ENCODE measurements at places on chromosomes 3 and 15.

- no peak for DNase-seq
Observed at GRCh38 chr3:157508461-157508860, 5.2 kb upstream of the VEPH1 start.

DNA sequence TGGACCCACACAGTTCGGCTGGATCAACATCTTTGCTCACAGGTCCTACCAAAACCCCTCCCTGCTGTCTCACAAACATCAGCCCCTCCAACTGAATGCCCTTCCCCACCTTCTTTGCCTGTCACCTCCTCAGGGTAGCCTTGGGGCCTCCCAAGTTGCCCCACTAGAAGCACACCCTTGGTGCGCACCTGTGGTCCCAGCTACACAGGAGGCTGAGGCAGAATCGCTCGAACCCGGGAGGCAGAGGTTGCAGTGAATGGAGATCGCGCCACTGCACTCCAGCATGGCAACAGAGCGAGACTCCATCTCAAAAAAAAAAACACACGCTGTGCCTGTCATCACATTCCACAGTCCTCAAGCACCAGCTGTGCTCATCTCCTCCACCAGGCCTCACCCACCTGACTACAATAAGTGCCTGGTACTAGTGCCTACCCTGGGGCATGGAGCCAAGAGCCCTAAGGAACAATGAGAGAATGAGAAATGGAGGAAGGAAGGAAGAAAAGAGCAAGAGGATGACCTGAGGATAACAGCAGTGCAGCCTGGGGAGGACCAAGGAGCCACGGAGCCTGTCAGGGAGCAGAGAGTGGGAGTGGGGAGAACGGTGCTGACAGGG, 26.0 kb downstream of the RPN1 start:
- DNase-seq = no peak

DNA sequence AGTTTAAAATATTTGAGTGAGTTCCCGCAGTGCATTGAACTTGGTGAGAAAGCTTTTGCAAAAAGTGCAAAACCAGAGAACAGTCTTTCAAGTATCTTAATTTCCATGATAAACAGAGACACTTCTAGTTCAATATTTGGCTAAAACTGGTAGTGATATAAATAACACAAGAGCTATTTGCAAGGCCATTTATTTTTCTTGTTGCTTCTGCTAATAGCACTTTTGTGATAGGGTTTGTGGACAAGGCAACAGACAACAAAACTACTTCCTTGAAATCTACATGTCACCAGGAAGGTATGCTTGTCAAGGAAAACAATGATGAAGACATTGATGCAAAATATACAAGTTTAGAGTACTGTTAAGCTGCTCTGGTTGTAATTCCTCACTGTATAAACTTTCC, 1225.1 kb downstream of the OTOL1 start:
- DNase-seq = no peak

DNA sequence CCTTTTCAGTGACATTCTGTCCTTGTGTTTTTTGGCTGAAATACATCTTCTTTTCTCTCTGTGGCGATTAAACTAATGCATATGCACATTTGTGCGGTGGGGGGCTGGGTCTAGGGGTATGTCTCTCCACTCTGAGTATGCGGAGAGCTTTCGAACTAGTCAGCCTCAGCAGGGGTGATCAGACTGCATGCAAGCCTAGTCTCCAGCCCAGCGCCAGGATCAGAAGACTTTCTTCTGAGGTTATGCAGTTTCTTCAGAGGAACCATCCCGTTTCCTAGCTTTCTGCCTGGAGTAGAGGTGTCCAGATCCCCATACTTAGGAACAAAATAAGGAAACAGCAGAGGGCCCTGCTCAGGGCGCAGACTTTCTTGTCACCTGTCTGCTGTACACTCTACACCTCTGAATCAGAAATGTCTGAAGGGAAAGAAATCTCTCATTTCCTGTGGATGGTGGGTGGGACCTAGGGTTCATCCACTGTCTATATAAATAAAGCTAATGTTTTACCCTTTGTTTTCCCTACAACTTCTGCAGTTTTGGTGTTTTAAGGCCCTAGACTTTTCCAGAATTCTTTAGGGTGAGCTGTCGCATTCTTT, 230.4 kb downstream of the ABHD5 start:
- DNase-seq = no peak

- no peak for DNase-seq
Observed at GRCh38 chr3:2915826-2916225, 194.3 kb downstream of the IL5RA start.

- no peak for DNase-seq
Observed at GRCh38 chr15:80709542-80709941, 14.4 kb downstream of the ABHD17C start.

DNA sequence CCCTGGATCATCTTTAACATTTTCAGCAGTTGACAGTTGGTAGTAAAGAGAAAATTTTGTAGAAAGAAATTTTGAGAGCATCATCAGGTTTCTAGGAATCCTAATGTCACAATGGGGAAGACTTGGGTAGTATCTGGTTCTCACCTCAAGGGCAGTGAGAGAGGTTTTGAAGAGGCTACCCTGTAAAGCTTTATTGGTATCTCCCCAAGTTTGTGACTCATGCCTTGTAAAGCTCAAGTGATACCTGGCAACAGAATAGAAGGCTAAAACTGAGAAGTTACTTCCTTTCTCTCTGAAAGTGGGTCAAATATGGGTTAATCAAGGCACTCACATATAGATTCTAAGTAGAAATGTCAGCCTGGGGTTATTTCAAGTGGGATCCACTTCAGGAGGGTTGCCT, 196.4 kb downstream of the SUCNR1 start:
- DNase-seq = no peak

DNA sequence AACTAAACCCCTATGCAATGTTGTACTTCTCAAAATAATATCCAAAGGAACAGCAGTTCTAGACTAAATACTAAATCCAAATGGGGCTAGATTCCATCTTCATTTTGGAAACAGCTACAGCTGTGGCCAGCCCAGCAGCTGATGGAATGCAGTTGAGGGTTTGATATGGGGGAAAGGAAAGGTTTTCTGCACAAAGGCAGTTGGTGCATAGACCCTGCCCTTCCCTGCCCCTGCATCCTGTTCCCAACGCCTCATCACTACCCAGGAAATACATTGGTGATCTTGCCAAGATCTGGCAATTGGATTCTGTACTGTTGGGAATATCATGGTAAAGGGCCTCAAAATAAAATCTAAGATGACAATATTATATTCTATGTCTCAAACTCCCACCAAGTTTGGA, 43.9 kb downstream of the DTWD1 start:
- no peak for DNase-seq

GRCh38 chr3:116045314-116045713, 400.0 kb downstream of the LSAMP start:
- no peak for DNase-seq

GRCh38 chr3:186217820-186218164, 108.9 kb upstream of the ETV5 start:
- DNase-seq = no peak

DNA sequence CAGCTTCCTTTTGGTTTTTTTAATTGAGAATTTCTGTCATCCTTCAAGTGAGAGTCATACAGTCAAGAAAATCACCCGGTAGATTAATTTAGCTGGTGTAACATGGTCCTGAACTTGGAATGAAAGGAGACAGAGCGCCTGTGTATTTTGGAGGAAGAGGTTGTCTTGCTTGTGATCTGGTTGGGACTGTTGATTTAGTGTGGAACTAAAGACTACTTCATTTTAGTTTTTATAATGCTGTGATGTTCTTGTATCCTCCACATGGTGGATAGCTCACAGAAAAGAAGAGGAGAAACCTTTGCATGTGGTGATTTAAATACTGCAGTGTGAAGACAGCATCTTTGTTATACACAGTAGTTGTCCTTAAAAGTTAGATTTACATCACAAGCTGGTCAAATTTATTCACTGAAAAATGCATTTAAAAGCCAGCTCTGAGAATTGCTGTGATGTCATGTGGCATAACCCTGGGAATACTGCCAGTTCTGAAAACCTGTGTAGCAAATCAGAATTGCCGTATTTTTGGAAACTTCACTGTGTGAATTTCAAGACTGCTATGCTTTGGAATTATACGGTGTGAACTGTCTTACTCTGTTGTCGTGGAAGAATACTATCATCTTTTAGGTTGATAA, 268.5 kb downstream of the PTPRG start:
- DNase-seq = no peak

- DNase-seq = no peak
Observed at GRCh38 chr15:69631978-69632377, 179.4 kb downstream of the RPLP1 start.

- DNase-seq = no peak
Observed at GRCh38 chr15:56307180-56307579, 58.0 kb upstream of the TEX9 start.

DNA sequence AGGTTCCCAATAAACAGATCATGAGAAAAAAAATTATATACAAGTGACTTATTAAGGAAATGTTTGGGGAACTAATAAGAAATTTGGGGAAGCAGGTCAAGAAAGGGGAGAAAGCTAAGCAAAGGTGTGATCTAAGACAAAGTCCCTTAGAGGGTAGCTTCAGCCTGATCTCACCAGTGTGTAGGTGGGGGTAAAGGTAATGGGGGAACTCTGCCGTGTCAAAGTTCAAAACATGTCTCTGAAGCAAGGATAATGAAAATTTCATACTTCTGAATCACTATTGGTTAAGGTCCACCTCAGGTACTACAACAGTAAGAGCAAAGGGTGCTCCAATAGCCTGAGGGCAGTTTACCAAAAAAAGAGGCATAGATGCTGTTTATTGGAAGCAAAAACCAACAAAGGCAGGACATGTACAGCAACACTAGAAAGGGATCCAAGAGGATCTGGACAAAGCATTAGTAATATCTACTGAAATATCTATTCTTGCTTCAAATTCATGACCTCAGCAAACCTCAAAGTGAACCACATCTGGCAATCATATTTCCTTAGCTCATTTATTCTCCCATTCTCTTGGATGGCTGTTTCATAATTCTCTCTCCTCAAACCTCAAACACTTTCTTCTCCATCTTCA, 6.9 kb downstream of the ACAD11 start:
- no peak for DNase-seq

DNA sequence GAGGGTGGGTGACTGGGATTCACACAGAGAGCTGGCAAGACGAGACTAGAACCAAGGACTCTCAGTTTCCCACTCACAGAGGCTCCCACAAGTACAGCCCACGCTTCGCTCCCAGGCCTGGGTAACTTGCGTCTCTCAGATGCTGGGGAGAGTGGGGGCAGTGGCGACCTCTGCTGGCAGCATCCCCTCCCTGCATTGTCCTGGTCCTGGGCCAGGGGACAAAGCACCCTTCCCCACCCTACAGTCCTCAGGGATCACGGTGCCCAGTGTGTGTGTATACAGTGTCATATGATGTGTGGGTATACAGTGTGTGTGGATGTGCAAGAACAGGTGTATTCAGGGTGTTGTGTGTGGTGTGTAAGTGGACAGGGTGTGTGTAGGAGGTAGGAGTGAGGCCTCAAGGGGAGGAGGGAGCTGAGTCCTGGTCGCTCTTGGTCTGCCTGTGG, 12.8 kb downstream of the VILL start:
- no peak for DNase-seq

GRCh38 chr3:65170390-65171042, 482.7 kb upstream of the ADAMTS9 start:
- DNase-seq = no peak

DNA sequence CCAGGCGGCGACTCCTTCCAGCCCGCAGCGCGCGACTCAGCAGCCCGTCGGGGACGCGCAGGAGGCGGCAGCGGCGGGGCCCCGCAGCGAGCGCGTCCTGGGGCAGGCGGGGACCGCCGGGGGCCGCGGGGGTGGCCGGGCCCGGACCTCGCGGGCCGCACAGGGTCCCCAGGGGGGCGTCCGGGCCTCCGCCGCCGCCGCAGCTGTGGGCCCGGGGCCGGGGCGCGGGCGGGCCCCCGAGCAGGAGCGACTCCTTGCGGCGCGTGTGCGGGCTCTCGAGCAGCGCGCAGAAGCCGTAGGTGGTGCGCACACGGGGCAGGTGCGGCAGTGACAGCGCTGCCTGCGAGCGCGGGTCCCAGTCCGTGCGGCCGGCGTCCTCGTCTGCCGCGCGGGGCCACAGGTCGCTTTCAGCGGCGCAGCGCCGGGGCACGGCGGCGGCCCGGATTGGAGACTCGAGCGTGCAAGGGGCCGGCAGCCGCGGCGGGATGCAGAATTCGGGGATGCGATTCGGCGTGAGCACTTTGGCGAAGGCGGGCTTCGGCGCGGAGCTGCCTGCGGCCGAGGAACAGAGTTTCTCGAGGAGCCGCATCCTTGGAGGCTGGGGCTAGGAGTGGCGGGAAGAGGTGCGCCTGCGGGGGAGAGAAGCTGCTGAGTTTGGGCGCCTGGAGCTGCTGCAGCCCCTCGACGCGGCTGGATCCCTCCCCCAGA, 535 bp downstream of the C2CD4B start:
- DNase-seq = no peak

DNA sequence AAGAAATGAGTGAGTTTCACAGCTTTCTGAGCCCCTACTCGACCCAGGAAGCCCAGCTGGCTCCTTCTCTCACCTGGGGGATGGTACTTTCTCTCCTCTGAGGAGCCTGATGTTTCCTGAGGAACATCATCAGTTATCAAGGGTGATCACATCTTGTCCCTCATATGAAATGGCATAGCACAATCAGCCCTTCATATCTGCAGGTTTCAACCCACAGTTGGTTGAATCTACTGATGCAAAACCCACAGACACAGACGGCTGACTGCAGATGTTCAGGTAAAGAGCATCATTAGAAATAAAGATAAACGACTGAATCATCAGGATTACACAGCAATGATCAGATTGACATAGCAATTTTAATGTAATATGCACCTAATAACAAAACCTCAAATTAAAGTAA, 93.6 kb upstream of the OSTN start:
- no peak for DNase-seq

- no peak for DNase-seq
Observed at GRCh38 chr3:117874904-117875874, 1159.5 kb downstream of the IGSF11 start.

- no peak for DNase-seq
Observed at GRCh38 chr15:58269455-58270414, 131.6 kb downstream of the AQP9 start.

DNA sequence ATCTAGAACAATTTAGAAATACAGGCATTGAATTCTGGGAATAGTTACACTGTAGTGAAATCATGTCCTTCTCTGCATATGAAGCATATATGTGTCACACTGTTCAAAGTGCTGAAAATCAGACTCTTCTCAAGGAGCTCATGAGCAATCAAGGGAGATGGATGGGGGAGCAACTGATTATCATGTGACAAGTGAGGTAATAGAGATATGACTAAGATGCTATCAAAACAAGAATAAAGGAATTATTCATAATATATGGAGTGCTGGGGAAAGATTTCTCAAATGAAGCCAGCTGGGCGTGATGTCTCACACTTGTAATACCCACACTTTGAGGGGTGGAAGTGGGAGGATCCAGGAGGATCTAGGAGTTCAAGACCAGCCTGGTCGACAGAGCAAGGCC, 74.9 kb upstream of the CHRNB4 start:
- DNase-seq = no peak

GRCh38 chr3:105862217-105862616, 6.6 kb downstream of the CBLB start:
- DNase-seq = no peak

- no peak for DNase-seq
Observed at GRCh38 chr15:92914768-92915221, 14.7 kb downstream of the CHD2 start.

GRCh38 chr3:188929137-188929536, 242.6 kb upstream of the TPRG1 start:
- DNase-seq = no peak

- DNase-seq = no peak
Observed at GRCh38 chr3:13788522-13789424, 91.1 kb downstream of the WNT7A start.

- DNase-seq = no peak
Observed at GRCh38 chr3:177686671-177687070, 489.4 kb upstream of the TBL1XR1 start.
